ENCODE measurements at places on chromosomes 6 and 20. TPM values are rescaled to one million over a fixed set of nuclear protein-coding genes. Genes with fewer than 3 reads are reported as not detected.

TRAPPC3L gene
- not detected for total RNA-seq

NRSN1 gene
- 98.0 TPM for total RNA-seq

MRAP2 gene
- 29.4 TPM for total RNA-seq

TMC2 gene
- total RNA-seq, result 1.1 TPM

ANKRD66 gene
- total RNA-seq, result not detected

LTA gene
- not detected for total RNA-seq

TXLNB gene
- 1.5 TPM for total RNA-seq

Measured in dorsolateral prefrontal cortex (tissue), 122 donors.